Pulmonary artery endothelial cell (primary cell): ENCODE measurements at places on chromosomes 6 and 20.

DNA sequence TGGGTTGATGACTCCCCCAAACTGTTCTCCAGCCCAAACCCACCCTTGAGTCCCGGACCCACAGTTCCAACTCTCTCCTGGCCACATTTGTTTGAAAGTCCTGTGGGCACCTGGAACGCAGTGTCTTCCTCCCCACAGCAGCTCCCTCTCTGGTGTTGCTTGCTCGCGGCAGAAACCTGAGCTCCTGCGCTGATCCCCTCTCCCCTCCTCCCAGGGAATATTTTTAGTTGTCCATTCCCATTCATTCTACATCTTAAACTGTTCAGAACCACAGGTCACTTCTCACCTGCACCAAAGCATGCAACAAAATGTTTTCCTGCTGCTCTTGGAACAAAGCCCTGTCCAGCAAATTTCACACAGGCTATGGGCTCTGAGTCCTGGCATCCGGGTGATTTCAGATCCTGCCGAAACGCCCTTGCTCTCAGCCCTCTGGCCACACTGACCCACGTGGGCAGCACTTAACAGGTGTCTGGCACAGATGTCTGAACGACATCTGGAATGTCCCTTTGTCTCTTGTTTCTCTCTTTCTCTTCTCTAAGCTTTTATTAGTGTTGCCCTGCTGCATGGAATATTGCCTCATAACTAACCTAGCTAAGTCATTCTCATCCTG lies 27.0 kb upstream of the PMEPA1 start:
- DNase-seq: no peak

GRCh38 chr20:32535316-32535952 lies 49.7 kb downstream of the NOL4L start:
- DNase-seq: no peak

- peak; percentile 39 for DNase-seq
Measured at GRCh38 chr6:41602864-41603608, 35.2 kb upstream of the MDFI start.

DNA sequence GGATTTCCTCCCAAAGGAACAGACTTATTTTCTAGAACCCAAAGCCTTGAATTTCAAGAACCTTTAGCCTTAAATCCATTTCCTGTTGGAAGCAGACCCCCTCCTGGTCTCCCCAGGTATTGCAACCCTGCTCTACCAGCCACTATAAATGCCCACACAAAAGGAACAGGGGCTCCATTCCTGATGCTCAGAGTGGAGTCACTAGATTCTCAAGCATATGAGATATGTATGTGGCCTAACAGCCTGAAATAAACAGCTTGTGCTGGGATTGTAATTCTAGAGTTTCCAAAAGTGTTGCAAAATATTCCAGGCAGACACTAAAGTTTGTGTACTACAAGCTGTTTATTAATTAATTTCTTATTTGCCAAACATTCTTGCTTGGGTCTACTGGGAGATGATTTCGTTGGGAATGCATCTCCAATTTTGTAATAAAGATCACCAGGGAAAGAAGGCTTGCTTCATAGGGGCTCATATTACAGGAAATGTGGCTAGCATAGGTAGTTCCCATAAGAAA lies 44.8 kb downstream of the RIPOR3 start:
- no peak for DNase-seq

- peak; percentile 95 for DNase-seq
Measured at GRCh38 chr20:62704341-62704948, 4.2 kb upstream of the NTSR1 start.

GRCh38 chr6:148508401-148509041 lies 165.9 kb downstream of the SASH1 start:
- DNase-seq: no peak

- peak; percentile 53 for DNase-seq
Measured at GRCh38 chr20:38117635-38118034, 47.4 kb downstream of the TGM2 start.

GRCh38 chr20:1618954-1619540 lies 762 bp downstream of the SIRPB1 start:
- DNase-seq: no peak

- no peak for DNase-seq
Measured at GRCh38 chr6:44234101-44235025, 11.0 kb downstream of the SLC29A1 start.
